ENCODE measurements at places on chromosomes 7 and 10.

- DNase-seq = no peak
Observed at GRCh38 chr7:155424301-155425010, 33.5 kb upstream of the EN2 start.

DNA sequence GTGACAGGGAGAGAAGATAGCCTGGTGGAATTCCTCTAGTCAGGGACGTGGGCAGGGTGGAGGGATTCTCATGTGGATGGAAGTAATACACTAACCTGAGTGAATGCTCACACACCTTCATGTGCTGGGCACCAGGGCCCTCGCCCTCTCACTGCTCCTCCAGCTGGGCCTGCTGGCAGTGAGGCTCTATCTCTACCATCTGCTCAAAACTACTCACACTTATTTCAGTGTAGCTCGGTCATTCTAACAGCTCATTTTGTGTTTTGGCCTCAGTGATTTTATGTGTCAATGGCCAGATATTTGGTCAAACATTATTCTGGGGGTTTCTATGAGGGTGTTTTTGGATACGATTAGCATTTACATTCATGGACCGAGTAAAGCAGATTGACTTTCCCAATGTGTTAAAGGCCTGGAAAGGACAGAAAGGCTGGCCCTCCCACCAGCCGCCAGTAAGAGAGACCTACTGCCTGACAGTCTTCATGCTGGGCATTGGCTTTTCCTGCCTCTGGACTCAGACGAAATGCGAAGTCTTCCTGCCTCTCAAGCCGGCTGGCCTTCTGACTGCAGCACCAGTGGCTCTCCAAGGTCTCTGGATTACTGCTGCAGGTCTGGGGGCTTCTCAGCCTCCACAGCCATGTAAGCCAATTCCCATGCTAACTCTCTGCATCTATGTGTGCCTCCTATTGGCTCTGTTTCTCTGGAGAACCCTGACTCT is 335.4 kb downstream of the CXCL12 start:
- no peak for DNase-seq

DNA sequence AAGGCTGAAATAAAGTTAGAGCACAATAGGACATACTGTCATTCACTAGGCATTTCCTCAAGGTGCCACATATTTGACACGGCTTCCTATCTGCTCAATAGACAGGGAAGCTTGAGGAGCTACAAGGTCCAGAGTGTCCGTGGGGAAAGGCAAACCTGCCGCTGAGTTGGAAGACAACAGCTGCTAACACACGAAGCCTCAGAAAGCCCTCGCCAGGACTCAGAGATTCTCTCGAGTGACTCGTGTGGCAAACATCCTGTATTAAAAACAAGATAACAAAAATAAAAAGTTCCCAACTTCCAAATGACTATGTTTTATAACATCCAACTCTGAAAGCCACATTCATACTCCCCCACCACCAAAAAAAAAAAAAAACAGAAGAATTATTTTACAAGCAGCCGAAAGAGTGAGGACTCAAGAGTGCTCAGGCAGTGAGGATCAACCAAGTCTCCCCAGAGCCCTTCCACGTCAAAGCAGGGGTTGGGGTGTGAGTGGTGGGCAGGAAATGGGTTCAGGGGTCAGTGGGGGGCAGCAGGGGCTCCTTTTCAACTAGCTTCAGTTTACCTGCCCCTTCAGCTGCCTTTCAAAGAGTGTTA is 67.6 kb downstream of the STK17A start:
- no peak for DNase-seq

DNA sequence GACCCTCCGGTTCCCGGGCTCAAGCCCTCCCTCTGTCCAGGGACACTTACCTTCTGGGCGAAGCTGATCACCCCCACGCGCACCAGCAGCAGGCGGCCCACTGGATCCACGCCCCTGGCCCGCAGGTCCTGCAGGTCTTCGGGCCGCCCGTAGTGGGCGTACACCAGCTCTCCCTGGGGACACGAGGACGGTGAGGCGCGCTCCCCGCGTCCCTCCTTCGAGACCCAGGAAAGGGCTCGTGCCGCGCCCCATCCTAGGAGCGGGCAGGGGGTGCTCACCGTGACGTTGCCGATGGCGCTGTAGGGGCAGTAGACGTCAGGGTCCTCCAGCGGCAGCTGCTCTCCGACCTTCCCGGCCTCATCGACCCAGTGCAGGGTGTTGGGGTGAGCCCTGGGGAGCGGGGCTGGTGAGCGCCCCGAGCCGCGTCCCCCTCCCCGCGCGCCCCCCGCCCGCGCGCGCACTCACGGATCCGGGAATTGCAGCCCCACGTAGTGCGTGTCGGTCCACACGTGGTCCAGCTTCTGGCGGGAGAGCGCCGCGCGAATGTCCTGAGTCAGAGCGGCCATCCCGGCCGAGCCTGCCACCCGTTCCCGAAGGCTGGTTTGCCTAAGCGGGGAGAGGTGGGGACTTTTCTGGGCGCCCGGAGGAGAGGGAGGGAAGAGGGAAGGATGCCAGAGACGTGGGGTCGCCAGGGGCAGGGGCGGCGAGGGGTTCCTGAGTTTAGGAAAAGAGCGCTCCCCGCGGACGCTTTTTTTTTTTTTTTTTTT is 8.2 kb downstream of the TFR2 start:
- DNase-seq = peak; percentile 77

DNA sequence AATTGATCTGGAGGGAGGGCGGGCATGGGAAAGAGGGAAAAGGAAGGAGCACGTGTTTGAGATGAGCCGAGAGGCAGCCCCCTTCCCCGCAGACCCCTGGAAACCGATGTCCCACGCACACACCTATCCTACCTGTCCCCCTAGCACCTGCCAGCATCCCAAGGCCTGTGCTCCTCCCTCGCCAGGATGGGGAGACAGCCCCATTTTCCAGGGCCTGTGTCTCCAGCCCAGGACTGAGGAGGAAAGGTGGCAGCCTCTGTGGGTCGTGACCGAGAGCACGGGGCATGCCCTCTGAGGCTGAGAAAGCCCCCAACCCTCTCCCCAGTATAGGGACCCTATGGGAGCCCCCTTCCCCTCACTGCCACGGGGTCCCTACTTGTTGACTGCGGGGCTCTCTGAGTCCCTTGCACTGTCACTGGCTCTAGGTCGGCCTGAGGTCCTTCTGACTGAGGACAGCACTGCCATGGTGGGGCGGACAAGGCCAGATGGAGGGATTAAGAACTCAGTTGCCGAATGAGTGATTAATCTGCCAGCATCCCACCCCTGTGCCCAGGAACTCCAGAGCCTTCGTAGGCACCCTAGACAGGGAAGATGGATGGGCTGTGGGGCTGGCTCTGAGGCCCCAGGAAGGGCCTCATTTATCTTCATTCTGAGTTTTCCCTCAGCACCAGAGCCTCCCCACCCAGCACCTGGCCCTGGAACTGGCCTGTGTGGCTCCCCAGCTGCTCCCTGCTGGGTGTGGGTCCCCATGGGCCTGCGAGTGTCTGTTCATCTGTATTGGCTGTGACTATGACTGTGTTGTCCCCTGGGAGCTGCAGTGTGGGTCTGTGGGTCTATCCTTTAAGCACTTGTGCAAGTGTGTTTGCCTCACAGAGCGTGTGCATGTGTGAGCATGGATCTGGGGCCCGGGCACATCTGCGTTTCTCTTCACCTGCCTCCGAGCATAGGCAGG is 26.0 kb downstream of the CRHR2 start:
- no peak for DNase-seq

GRCh38 chr7:110861163-110861562 is 229.8 kb upstream of the LRRN3 start:
- DNase-seq = no peak
